ENCODE measurements at places on chromosomes 1 and 21.

DNA sequence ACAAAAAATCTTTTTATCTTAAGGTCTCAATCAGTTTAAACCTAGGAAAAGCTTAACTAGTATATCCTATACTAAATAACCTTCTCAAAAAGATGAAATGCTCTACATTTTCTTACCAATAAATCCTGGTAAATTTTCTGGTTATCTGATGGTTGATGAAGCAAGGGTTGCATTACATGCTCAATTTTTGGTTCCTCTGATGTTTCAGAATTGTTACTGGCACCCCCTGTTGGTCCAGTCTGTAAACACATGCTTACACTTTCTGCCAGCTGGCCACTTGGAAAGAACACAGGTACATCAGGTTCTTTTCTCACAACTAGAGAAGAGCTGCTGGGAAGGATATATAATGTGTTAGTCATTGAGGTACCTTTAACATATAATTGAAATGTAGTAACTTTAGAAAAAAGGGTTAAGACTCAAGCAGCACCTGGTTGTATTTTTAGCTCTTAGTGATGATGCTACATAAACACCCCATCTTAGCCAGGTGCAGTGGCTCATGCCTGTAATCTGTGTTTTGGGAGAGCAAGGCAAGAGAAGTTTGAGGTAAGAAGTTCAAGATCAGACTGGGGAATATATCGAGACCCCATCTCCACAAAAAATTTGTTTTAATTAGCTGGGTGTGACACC is 30.9 kb upstream of the TAL1 start:
- peak; percentile 27 for DNase-seq

GRCh38 chr1:221470000-221470698 is 271.7 kb downstream of the DUSP10 start:
- DNase-seq: no peak

- no peak for DNase-seq
Measured at GRCh38 chr1:24164004-24164403, 21.1 kb upstream of the IL22RA1 start.

- DNase-seq: peak; percentile 52
Measured at GRCh38 chr1:234924450-234925355, 203.9 kb downstream of the TOMM20 start.

DNA sequence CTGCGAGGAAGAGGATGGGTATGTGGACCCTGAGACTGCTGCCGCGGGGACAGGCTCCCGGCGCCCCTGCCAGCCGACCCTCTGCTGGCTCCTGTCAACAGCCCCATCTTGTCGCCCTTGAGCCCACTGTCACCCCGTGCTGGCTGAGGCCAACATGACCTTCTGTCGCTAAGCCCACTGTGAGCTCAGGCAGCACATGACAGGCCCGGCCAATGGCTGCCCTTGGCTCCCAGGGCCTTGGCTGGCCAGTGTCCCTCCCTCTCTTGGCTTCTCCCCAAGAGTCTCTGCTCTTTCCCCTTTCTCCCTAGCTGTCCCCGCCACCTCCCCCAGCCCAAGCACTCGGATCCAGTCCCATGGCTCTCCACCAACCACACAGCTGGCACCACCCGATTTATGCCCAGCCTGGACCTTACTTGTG is 3.5 kb downstream of the PEX10 start:
- no peak for DNase-seq

- DNase-seq: no peak
Measured at GRCh38 chr1:81287411-81288080, 513.2 kb upstream of the ADGRL2 start.

DNA sequence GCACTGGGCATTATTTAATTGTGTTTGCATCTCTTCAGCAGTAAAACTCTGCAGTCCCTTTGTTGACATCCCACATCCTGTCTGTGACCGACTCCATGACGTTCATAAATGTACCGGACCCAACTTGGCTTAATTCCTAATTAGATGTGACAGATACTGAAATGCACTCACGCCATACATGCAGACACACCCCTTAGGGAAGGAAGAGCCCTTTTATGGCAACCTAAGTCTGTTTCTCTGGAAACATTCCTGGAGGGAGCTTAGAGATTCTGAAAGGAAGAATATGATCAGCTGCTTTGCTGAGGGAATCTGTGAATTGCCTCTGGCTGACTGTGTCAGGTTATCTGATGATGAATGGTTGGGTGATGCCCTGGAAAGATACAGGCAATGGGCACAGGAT is 33.4 kb downstream of the ADAMTS5 start:
- DNase-seq: no peak

- no peak for DNase-seq
Measured at GRCh38 chr1:84365225-84366221, 32.8 kb upstream of the DNASE2B start.

DNA sequence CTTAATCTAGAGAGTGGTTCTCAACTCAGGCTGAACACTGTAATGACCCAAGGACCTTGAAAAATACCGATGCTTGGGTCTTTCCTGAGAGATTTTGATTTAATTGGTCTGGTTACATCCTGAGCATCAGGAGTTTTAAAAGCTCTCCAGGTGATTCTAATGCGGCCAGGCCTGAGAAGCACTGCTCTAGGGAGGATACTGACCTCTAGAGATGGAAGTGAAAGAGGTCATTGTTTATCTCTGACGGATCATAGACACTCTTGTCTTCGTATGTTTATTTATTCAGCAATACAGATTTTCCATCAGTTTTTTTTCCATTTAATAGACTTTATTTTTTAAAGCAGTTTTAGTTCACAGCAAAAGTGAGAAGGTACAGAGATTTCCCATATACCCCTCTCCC is 54.5 kb upstream of the IGSF5 start:
- DNase-seq: no peak

- DNase-seq: no peak
Measured at GRCh38 chr1:163320891-163321290, 863 bp upstream of the NUF2 start.

GRCh38 chr1:21854751-21855131 is 42.7 kb downstream of the LDLRAD2 start:
- no peak for DNase-seq

GRCh38 chr1:209742409-209743144 is 13.3 kb upstream of the TRAF3IP3 start:
- DNase-seq: no peak

Data from CD4-positive, alpha-beta T cell treated with Interleukin-6 for 4 hours (primary cell).